ENCODE measurements at places on chromosomes 5 and 9. TPM values are rescaled to one million over a fixed set of nuclear protein-coding genes. Genes with fewer than 3 reads are reported as not detected.

GRCh38 chr5:52665559-52665958, 122.2 kb upstream of the ITGA1 start:
- peaks cover 12% of the 10 kb centered on the region for H3K4me1 ChIP-seq
- H3K36me3 ChIP-seq = no peaks in the 10 kb centered on the region
- H3K27me3 ChIP-seq = no peaks in the 10 kb centered on the region
- peak overlapping the region; percentile 44 for H3K4me3 ChIP-seq

DNA sequence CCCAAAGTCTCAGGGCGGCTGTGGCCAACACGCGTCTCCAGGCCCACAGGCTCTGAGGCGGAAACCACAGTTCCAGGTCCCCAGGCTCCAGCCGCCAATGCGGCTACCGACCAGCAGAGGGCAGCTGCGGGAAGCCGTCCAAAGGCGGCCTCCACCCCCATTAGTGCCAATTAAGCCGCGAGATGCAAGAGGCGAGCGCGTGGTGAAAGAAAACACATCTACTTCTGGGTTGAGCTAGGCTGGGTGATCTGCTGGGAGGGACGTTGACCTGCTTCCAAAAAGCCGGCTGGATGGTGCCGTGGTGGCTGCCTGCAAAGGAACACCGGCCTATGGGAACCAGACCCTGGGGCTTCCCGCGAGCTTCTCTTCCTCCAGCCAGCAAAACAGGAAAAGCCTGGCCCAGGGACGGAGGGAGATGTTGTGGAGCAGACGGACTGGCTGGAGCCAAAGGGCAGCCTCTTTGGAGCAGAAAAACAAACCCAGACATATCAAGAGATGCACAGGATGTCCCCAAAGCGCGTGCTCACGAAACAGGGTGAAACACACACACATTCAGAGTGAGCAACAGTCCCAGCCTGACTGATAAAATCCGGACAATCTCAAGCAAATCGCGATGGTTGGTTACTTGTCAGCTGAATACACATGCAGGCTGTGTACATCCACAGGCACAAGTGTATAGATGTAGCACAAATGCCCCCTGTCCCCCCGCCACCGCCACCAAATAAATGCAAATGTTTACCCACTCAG, 187.1 kb upstream of the BRINP1 start:
- H3K36me3 ChIP-seq = no peaks in the 10 kb centered on the region
- peak; percentile 66 for DNase-seq
- H3K4me1 ChIP-seq = peaks cover 9% of the 10 kb centered on the region
- peak overlapping the region; percentile 54 for H3K4me3 ChIP-seq

DNA sequence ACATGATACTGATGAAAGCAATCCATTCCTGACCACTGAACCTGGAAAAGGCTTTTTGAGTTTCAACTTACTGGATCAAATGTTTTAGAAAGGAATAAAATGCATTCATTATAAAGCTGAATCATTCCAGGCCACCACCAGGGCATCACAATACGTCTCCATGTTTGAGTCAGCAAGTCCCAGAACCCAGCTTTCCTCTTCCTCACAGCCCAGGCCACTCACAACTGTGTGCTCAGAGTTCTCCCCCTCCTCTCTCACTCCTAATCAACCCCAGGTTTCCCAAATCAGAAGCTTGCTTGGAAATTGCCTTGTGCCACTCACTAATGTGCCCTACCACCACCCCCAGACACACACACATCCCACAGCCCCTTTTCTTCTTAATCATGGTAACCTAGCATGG, 91.7 kb downstream of the GNA14 start:
- no peak overlapping the region for H3K4me3 ChIP-seq
- no peak overlapping the region for H3K27ac ChIP-seq
- DNase-seq = no peak
- no peaks in the 10 kb centered on the region for H3K27me3 ChIP-seq
- H3K4me1 ChIP-seq = peaks cover 4% of the 10 kb centered on the region

DNA sequence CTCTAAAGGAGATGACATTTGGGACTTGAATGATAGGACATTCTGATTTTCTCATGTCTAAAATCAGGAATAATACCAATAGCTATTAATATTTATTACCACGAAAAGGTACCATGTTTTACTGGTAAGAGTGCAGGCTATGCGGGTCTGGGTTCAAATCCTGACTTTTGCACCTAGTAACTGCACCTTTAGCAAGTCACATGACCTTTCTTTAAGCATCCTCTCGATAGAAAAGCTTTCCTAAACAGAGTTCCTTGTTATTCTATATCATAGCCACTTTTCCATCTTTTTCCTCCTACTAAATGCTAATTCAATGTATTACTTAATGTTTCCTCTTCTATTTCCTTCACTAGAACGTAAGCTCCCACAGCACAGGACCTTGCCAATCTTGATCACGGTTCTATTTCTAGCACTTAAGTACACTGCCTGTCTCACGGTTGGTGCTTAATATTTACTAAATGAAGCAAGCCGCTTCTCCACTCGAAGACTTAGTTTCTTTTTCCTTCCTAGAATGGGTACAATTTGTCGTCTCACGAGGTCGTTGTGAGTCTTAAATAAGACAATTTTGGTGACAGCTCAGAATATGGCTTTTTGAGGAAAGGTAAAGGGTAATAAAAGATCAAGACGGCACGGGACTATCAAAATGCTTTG, 816 bp downstream of the RBM18 start:
- peaks cover 26% of the 10 kb centered on the region for H3K36me3 ChIP-seq
- H3K27me3 ChIP-seq = no peaks in the 10 kb centered on the region

GRCh38 chr5:177071666-177072385, 14.9 kb upstream of the FGFR4 start:
- H3K4me3 ChIP-seq = no peak overlapping the region
- peaks cover 5% of the 10 kb centered on the region for H3K4me1 ChIP-seq
- no peak for DNase-seq
- H3K36me3 ChIP-seq = no peaks in the 10 kb centered on the region
- no peak overlapping the region for H3K27ac ChIP-seq

GRCh38 chr9:126684345-126684744, 70.6 kb downstream of the LMX1B start:
- H3K4me1 ChIP-seq = peaks cover 14% of the 10 kb centered on the region
- DNase-seq = peak; percentile 4
- H3K36me3 ChIP-seq = no peaks in the 10 kb centered on the region
- no peak overlapping the region for H3K27ac ChIP-seq
- H3K4me3 ChIP-seq = no peak overlapping the region

GRCh38 chr9:119304555-119304954, 64.7 kb downstream of the BRINP1 start:
- peaks cover 26% of the 10 kb centered on the region for H3K27me3 ChIP-seq
- no peak for DNase-seq
- H3K4me3 ChIP-seq = no peak overlapping the region
- no peaks in the 10 kb centered on the region for H3K36me3 ChIP-seq

DNA sequence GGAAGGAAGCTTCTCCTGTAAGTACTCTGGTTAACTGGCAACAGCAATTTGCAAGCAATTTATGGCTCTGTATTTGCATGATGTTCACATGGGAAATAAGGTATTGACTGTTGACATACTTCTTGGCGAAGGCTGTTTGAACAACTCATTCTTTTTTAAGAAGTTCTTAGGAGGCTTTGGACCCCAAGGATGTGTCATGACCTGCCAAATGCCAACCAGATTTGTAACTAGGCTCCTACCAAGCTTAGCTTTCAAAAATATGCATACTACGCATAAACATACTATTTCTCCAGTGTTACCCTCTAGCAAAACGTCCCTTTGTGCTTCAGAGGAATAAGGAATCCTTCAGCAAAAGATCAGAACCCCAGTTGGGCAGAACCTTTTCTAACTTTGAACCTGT, 165.2 kb upstream of the MSX2 start:
- H3K4me1 ChIP-seq = no peaks in the 10 kb centered on the region
- peaks cover 77% of the 10 kb centered on the region for H3K27me3 ChIP-seq
- no peak overlapping the region for H3K27ac ChIP-seq
- no peak overlapping the region for H3K4me3 ChIP-seq
- no peaks in the 10 kb centered on the region for H3K36me3 ChIP-seq
- DNase-seq = no peak

DNA sequence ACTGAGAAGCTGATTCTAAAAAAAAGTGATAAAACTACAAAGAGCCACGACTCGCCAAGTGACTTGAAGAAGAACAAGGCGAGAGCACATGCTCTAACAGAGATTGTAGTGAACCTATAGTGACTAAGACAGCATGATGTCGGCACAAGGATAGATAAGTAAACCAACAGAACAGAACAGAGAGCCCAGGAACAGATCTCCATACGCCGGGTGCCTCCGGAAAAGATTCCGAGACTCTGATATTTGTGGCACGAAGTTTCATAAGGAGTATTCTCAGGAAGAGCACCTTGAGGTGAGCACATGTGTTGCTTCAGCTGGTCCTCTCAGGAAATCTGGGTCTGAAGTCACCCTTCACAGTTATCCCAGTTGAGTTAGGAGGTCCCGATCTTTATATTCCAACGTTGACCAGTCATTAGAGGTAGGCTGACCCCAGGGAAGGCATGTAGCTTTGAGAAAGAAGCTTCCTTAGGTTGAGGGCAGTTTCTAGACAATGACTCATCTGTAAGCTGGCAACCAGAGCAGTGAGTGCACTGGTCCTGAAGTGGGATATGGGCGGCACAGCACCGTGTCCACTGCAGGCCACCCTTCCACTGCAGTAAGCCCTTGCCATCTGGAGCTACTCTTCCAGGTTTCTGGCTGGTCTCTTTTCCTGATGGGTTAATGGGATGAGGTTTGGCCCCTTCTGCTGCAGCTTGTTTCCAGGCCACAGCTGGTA, 13.6 kb upstream of the CLK4 start:
- no peaks in the 10 kb centered on the region for H3K4me1 ChIP-seq
- no peaks in the 10 kb centered on the region for H3K36me3 ChIP-seq
- H3K4me3 ChIP-seq = no peak overlapping the region
- H3K27ac ChIP-seq = no peak overlapping the region
- DNase-seq = no peak

GRCh38 chr5:102937894-102938293, 182.0 kb downstream of the GIN1 start:
- peaks cover 43% of the 10 kb centered on the region for H3K4me1 ChIP-seq
- H3K4me3 ChIP-seq = no peak overlapping the region
- H3K36me3 ChIP-seq = peaks cover 12% of the 10 kb centered on the region

DNA sequence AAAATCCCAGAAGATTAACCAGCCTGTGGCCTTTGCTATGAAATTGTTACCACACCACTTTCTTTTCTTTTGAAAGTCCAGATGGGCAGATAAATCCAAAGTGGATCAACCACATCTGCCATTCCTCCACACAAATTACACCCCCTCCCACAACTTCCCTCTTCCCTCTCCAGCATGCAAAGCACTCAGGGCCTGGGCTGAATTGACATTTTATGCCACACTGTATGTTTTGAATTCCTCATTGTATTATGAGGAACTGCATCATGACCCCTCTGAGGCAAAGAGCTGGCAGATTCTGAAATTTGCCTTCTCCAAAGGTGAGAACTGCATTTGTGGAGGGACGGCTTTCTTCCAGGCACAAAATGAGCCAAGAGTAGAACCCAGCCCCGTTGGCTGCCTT, 589.2 kb upstream of the KLF4 start:
- no peak overlapping the region for H3K27ac ChIP-seq
- no peak overlapping the region for H3K4me3 ChIP-seq
- no peaks in the 10 kb centered on the region for H3K36me3 ChIP-seq
- peaks cover 15% of the 10 kb centered on the region for H3K4me1 ChIP-seq
- no peak for DNase-seq

DNA sequence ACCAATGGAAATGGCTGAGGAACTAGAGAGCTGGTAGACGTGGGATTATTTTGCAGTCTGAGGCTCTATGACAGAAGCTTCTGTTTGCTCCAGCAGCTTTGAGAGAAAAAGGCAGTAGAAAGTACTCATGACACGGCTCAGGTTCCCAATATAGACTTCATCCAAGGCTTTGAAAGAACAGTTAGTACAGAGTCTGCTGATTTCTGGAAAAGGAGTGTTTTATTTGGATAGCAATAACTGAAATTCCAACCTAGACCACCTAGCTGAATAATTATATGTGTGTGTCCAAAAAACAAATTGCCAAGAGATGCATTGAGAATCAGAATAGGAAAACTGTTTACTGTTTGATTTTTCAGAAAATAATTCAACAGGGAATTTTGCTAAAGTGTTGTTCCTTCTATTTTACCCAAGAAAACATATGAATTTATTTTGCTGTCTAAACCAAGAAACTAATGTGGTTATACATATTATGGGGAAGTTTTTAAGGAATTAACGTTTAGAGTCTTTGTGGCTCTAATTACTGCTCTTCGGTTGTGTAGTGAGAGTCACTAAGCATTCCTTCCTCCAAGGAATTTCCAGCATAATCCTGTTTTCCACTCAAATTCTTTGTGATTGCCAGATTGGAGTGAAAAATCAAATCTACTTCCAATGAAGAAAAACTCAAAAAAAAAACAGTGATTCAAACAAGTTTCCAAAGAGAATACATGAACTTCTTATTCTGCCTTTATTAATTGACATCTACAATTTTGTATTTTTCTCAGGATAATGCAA, 18.1 kb upstream of the MTX3 start:
- H3K27me3 ChIP-seq = no peaks in the 10 kb centered on the region
- DNase-seq = no peak
- H3K4me3 ChIP-seq = no peak overlapping the region
- H3K27ac ChIP-seq = no peak overlapping the region
- no peaks in the 10 kb centered on the region for H3K36me3 ChIP-seq

- no peak overlapping the region for H3K4me3 ChIP-seq
- no peaks in the 10 kb centered on the region for H3K27me3 ChIP-seq
- no peaks in the 10 kb centered on the region for H3K4me1 ChIP-seq
Observed at GRCh38 chr9:126016579-126017290, 269.6 kb downstream of the PBX3 start.

- no peaks in the 10 kb centered on the region for H3K27me3 ChIP-seq
- H3K36me3 ChIP-seq = no peaks in the 10 kb centered on the region
- DNase-seq = no peak
- no peaks in the 10 kb centered on the region for H3K4me1 ChIP-seq
- no peak overlapping the region for H3K27ac ChIP-seq
Observed at GRCh38 chr5:149079883-149080282, 17.0 kb upstream of the SH3TC2 start.

GRCh38 chr5:155027993-155028629, 14.6 kb downstream of the KIF4B start:
- no peak overlapping the region for H3K27ac ChIP-seq
- H3K4me3 ChIP-seq = no peak overlapping the region
- H3K36me3 ChIP-seq = no peaks in the 10 kb centered on the region
- H3K4me1 ChIP-seq = no peaks in the 10 kb centered on the region
- no peak for DNase-seq

TICAM2 gene
- 2.3 TPM for total RNA-seq

EQTN gene
- not detected for total RNA-seq

FAM221B gene
- not detected for total RNA-seq

SLC36A2 gene
- total RNA-seq = 0.16 TPM

ATOSB gene
- 17.0 TPM for total RNA-seq

SCAI gene
- 2.7 TPM for total RNA-seq

Data from left ventricle myocardium inferior (tissue), 1 donor.